Smooth muscle cell of bladder (primary cell): ENCODE measurements at places on chromosomes 7 and 10. TPM values are rescaled to one million over a fixed set of nuclear protein-coding genes. Genes with fewer than 3 reads are reported as not detected.

Gene CTNNA3
- total RNA-seq: 0.09 TPM in 1 of 2 replicates, not detected in the other

Gene MKRN1
- 67.7 and 73.8 TPM in 2 replicates for total RNA-seq

Gene CYP3A4
- not detected in 2 replicates for total RNA-seq

Gene HYAL4
- not detected in 2 replicates for total RNA-seq

Gene PRF1
- under 0.01 TPM in 1 of 2 replicates, not detected in the other for total RNA-seq
